ENCODE measurements at places on chromosomes 7 and 10.

GRCh38 chr7:273327-273726 is 16.6 kb upstream of the FOXL3 start:
- no peak for DNase-seq

DNA sequence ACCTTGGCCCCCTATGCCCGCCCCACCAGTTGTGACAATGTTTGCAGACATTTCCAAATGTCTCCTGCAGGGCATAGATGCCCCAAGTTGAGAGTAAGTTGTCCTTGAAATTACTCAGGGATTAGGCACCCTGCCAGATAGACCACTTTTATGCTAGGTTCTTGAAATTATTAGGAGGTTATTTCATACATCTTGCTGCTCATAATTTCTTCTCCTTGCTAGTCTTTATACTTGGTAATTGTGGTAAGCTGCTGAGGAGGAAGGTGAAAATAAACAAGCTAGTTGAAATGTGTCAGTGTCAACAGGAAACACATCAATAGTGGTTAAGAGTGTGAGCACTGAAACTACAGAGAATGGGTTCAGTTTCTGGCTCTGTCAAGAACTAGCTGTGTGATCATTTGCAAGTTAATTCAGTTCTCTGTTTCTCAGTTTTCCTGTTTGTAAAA is 63.7 kb upstream of the AOAH start:
- DNase-seq, result no peak

DNA sequence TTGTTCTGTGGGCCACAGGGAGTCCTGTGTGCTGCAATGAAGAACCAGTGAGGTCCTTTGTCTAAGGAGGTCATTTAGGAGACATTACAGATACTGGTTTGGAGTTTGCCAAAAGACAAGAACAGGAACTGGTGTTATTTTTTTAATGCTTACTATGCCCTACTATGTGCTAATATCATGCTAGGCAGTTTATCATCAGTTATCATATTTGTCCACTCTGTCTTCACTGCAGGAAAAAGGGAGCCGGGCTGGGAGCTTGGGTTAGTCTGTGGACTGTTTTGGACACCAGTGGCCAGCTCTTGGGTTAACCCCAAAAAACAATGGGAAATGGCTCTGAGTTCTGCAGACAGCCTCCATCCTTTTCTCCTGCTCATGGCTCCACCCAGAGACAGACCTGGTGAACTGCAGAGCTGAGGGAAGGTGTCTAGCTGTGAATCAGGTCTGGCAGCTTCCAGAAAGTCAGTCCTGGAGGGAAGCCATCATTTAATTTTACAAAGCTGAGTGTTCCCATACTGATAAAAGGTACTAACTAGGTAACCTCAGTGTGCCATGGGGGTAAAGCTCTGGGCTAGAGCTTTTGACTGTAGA is 101.2 kb upstream of the ZNF746 start:
- no peak for DNase-seq

GRCh38 chr7:99473315-99473596 is 566 bp downstream of the ZNF789 start:
- no peak for DNase-seq

DNA sequence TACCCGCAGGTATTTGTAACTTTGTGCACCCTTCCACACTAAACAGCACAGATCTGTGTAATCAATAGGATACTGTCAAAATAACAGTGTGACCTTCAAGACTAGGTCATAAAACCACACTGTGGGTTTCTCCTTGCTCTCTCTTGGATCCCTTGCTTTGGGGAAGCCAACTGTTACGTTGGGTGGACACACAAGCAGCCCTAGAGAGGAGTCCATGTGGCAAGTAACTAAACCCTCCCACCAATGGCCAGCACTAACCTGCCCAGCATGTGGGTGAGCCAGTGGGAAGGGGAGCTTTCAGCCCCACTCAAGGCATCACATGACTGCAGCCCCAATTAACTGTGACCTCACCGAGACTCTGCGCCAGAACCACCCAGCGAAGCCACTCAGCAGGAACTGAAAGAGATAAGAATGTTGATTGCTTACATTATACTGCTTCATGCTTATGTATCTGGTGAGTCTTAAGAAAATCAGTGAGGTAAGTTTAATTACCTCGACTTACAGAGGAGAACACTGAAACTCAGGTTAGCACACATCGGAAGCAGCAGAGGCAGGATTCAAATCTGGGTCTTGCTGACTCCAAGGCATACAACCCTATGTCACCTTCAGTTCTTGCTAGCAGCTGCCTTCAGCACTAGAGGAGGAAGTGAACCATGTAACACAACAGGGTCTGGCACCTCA is 9.4 kb upstream of the ZC3HAV1 start:
- no peak for DNase-seq

All from esophagus squamous epithelium (tissue), 5 donors.